ENCODE measurements at places on chromosomes 16 and 17.

DNA sequence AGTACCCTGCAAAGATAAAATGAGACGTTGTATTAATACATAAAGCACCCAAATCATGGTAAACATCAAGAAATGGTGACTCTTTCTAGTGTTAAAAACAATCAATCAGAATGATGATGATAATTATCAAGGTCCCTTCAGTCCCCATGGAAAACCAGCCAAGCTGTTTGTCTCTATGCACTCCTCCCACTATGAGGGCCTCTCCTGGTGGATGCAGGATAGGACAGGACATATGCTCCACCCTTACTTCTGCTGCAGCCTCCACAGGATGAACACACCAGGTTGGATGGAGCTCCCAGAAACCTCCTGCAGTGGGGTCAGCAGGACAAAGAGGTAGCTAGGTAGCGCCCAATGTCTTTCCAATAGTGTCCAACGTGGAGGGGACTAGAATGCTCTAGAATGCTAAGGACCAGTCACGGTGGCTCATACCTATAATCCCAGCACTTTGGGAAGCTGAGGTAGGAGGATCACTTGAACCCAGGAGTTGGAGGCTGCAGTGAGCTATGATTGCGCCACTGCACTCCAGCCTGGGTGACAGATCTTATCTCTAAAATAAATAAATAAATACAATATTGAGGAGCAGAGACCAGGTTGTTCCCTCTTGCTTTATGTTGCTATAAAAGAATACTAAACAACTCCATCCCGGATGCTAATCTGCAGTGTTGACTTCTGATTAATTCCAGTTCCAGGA lies 9.9 kb upstream of the KDM8 start:
- DNase-seq: no peak

- DNase-seq: no peak
Measured at GRCh38 chr16:73171901-73172240, 123.9 kb upstream of the ZFHX3 start.

DNA sequence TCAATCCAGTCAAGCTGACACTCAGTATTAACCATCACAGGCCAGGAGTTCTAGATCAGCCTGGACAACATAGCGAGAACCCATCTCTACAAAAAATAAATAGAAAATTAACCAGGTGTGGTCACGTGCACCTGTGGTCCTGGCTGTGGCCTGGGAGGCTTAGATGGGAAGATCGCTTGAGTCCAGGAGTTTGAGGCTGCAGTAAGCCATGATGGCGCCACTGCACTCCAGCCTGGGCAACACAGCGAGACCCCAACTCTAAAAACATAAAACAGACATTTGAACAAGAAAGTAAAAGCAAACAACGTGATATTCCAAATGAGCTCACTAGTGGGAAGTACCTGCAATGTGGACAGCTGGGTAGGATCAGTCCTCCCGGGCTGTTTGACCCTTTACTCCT lies 41.9 kb downstream of the CRISPLD2 start:
- DNase-seq: no peak

DNA sequence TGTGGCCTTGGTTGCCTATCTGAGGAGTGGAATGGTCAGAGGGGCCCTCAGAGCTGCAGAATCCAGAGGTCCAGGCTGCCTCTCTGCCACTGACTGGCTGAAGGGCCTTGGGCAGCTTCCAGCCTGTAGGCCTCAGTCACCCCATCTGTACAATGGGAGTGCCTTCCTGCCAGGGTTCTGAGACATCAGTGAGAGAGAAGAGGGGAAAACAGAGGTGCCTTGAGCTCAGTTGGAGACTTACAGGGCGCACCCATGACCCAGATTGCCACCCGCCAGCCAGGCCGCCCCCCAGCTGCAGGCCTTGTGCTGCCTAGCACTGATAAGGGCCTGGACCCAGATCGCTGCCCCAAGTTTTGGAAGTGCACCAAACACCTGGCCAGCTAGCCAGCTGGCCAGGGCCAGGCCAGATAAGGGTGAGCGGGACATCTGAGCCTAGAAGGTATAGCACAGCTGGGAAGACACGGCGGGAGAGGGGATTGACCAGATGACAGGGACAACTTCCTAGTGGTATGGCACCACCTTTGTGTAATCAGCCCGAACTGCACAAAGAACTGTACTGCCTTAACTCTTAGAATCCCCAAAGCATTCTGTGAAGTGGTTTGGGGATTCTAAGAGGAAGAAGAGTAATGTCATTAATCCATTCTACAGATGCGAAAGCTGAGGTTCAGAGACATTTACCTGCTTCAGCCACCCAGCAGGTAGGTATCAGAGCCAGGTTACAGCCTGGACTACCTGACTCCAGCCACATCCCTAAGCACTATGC lies 1.4 kb downstream of the SLC4A1 start:
- DNase-seq: no peak

GRCh38 chr16:47986031-47986430 lies 169.8 kb downstream of the ABCC12 start:
- DNase-seq: no peak

- no peak for DNase-seq
Measured at GRCh38 chr16:29988346-29989075, 6.9 kb downstream of the HIRIP3 start.

DNA sequence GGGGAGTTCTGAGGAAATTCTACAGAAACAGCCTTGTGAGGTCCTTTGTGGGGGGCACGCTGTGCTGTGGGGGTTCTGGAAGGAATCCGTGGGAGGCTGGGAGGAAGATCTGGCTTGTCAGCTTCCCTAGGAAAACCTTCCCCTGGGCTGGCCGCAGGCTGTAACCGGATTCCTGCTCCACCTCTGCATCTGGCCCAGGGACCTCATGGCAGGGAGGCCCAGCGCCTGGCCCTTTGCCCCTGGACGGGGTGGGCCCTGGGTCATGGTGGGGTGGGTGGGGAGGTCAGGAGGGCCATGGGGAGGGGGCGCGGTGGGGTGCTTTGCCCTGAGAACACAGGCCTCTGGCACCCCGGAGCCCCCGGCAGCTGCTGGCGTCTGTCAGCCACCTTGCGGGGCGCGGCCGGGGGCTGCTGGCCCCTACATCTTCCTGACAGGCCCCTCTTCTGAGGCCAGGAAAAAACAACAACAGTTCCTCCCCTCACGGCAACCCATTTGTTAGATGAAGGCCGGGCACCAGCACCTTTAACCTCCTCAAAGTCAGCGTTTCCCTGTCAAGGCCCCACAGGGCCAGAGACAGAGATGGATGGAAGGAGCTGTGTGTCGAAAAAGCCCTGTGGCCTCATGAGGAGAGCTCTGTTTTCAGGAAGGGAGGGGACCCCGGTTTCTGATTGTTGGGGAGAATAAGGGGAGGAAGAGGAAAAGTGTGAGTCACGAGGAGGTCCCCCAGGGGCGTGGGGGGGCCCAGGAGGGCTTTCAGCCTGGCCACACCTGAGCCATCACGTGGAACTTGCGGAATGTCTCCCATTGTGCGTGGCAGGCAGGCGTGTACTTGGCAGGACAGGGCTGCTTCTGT lies 3.6 kb upstream of the MEOX1 start:
- no peak for DNase-seq

GRCh38 chr17:50144355-50144754 lies 6.1 kb downstream of the PPP1R9B start:
- DNase-seq: no peak

DNA sequence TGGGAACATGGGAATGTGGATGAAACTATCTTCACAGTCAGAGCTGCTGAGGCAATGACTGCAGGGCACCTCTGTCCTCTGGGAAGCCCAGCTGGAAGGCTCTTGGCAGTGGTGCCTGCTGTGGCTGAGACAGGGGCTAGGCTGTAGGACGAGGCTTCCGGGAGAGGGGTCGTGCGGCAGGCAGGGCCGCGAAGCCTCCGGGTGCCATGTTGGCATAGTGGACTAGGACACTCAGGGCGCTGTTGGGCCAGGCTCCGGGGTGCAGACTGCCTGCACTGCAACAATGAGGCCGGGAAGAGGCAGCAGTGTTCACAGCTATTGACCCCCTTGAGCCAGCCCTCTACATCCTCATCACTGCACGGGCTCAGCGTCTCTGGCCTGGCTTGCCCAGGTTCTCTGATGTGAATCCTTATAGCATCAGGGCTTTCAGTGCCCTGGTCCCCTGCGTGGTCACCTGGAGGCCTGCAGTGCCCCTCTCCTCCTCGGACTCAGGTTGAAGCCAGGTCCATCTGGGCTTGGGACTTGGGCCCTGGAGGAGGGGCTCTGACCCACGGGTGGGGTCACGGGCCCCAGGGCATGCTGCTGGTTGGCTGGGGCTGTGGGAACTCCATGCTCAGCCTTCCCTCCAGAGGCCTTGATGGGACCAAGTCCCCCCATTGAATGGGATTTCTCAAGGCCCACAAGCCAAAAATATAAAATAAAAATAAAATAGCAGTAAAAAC lies 91.6 kb downstream of the TNFRSF13B start:
- no peak for DNase-seq

DNA sequence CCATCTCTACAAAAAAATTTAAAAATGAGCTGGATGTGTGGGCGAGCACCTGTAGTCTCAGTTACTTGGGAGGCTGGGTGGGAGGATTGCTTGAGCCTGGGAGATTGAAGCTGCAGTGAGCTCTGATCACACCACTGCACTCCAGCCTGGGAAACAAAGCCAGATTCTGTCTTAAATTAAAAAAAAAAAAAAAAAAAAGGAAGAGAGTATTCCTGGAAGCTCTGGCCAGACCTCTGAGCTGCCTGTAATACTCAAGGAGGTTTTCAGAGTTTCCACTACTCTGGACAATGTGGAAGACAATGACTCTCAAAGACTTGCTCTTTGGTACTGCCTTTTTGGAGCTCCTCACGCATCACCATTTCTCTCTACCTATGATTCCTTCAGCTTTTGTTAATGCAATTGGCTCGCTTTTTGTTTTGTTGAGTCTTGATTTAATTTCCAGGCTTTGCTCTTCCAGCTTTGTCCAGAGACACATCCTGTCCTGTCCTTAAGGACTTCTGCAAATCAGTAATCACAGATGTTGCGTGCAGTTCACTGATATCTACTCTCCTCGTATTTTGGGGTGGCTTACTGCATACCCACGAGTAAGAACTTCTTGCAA lies 10.8 kb downstream of the CHD9 start:
- DNase-seq: no peak

DNA sequence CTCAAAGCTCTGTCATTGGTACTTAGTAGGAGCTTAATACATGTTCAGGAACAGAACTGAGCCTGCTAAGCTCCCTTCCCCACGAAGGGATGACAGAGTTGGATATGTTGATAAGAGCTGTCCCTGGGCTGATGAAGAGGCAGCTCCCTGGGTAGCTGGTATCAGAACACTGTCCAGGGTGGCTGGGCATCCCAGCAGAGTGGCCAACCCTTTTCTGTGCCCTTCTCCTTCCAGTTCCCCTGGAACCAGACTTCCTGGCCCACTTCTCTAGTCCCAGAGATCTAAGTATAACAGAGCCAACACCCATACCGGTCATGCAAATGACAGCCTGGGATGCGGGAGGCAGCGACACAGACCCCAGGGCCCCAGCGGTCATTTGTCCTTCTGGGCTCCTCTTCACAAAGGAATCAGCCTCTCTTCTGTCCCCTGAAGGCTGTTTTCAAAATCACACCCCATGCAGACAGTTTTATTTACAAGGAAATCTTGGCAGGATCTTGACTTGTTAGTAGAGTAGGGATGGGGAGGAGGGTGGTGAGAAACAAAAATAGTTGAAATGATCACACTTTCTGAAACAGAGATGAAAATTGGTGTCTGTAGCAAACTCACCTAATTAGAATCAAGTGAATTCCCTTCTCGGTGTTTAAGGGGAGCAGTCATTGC lies 1.4 kb upstream of the RHBDL3 start:
- no peak for DNase-seq

DNA sequence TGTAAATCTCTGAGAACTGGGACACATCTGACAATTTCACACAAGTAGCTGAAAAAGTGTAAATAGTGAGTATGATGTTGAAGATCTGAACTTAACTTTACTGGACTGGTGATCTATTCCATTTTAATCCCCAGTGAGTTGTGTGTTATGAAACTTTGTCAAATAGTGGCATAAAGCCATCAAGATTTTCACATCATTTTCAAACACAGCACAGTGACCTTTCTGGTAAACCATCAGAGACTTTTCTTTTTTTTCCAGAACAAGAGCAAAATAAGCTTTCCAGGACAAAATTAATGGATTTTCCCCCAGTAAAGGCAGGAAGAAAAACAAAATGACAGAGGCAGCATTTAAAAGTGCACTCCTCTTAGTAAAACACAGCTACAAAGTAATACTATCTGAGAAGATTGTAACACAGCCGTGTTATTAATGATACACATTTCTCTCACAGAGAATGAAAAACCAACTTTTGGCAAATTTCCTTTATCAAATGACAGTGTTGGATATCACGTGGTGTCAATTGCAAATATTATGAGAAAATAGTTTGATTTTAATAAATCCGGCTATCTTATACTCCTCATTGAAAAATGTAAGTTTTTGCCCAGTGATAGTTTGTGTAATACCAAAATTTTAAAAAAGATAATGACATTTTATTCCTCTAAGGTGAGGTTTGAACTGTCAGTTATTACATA lies 16.8 kb upstream of the COL1A1 start:
- no peak for DNase-seq

- DNase-seq: no peak
Measured at GRCh38 chr16:62755938-62756337, 719.7 kb upstream of the CDH8 start.

- no peak for DNase-seq
Measured at GRCh38 chr16:60230666-60231065, 1496.5 kb upstream of the GOT2 start.

GRCh38 chr17:13931111-13931526 lies 138.2 kb upstream of the COX10 start:
- no peak for DNase-seq

DNA sequence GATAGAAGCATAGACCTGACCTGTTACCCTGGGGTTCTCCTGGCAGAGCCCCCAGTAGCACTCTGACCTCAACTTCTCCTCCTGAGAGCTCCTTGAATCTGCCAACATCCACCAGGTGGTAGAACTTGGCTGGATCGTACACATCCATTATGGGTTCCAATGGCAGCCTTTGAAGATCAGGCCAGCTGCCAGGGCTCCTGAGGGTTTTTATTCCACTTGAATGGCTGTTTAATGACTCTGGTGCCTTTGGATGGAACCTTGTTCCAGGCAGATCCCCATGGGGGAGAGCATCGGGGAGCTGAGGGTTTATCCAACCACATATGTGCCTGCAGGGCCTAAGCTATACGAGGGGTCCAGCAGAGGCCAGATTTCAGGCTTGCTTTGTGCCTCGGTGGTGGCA lies 47.1 kb upstream of the CLEC19A start:
- DNase-seq: no peak

DNA sequence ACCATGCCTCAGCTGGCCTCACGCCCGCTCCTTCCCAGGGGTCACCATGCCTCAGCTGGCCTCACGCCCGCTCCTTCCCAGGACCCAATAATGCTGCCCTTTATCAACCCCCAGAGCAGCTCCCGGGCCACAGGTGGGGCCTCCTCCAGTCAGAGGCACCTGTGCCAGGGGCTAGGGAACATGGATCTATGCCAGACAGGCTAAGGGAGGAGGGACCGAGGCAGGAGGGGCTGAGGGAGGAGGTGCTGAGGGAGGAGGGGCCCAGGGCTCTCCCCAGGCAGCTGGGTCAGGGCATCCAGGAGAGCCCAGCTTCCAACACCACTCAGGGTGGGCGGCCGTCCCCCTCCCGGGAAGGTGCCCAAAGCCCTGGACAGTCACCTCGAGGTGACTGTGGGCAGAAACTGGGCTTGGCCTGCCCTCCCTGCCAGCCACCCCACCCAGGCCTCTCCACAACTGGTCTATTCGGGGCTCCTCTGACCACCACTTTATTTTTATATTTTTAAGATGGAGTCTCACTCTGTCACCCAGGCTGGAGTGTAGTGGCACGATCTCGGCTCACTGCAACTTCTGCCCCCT lies 19.4 kb downstream of the UTS2R start:
- DNase-seq: no peak

GRCh38 chr16:11167581-11167980 lies 88.4 kb downstream of the SOCS1 start:
- no peak for DNase-seq

Data from GM03348 (cell line).